ENCODE measurements at places on chromosomes 13 and 19. TPM values are rescaled to one million over a fixed set of nuclear protein-coding genes. Genes with fewer than 3 reads are reported as not detected.
A peak's percentile ranks its signal among the peaks of the same experiment; 100 is the strongest.

ZNF77 gene
- 2.4 TPM for total RNA-seq

DNA sequence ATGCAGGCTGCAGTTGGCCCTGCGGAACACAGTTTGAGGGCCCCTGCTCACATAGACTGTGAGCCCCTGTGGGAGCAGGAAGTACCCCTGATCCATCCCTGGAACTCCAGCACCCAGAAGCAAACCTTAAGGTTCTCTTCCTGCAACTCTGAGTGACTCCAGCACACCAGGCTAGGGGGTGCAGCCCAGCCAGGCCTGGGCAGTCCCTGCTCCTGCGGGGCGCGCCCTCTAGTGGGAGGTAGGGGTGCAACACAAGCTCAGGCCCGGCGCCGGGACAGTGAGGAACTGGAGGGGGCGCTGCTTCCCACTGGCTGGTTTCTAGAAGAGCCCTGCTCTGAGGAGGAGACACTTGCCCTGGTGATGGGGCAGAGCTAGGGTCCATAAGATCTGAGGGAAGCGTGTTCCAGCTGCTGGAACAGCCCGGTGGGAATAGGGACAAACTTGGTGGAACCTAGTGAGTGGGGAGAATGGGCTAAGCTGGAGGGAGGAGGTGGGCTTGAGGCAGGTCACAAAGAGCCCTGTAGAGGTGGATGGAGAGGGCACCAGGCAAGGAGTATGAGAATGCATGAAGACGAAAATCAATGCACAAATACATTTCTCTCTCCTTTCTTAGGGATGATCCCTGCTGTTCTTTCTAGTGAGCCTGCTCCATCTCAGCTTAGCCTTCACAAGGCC lies 5.0 kb downstream of the ZSCAN5A start:
- DNase-seq: peak; percentile 86

NCCRP1 gene
- total RNA-seq: not detected

- no peak for DNase-seq
Measured at GRCh38 chr13:65841156-65841555, 1389.0 kb downstream of the PCDH9 start.

- peak; percentile 78 for DNase-seq
Measured at GRCh38 chr13:110319774-110320509, 12.9 kb downstream of the COL4A2 start.

LILRA1 gene
- 1.7 TPM for total RNA-seq

EDDM13 gene
- not detected for total RNA-seq

- DNase-seq: no peak
Measured at GRCh38 chr19:35115177-35115951, at the start of gene FXYD3. Gene FXYD3 (plus strand): TSS chr19:35115823. CDS start chr19:35119377, 3,554 bp downstream.

DNA sequence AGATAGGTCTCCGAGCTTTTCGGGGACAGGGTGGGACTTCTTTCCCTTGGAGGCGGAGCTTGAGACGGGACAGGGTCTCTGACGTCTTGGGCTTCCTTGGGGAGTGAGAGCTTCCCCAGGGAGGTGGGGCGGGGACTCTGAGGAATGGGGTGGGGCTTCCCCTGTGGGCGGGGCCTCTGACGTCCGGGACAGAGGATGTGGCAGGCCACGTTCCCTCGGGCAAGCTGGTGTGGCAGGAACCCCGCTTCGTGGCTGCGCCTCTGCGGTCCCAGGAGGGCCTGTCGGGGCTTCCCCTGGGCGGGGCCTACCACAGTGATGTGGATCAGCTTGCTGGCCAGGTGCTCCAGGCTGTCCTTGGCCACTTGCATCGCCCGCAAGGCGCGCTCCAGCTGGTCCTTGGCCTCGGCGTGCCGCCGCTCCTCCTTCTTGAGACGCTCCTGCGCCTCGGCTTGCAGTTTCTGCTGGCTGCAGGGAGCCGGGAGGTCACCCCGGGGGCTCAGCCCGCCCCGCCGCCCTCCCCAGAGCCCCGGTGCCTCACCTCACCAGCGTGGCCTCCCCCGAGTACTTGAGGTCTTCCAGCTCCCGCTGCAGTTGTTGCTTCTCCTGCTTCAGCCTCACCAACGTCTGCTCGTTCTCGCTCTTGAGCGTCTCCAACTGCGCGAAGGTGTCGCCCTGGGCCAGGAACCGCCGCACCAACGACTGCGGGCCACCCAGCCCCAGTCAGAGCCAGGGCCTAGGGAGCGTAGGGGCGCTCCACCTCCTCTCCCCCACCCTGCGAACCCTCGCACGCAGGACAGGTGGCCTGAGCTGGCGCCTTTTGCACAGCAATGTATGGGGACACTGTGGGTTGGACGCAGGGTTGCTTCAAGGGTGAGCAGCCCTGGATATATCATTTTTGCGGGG lies 3.3 kb upstream of the RGL3 start:
- peak; percentile 95 for DNase-seq

- no peak for DNase-seq
Measured at GRCh38 chr13:27793507-27794367, 1.5 kb downstream of the GSX1 start.

DNA sequence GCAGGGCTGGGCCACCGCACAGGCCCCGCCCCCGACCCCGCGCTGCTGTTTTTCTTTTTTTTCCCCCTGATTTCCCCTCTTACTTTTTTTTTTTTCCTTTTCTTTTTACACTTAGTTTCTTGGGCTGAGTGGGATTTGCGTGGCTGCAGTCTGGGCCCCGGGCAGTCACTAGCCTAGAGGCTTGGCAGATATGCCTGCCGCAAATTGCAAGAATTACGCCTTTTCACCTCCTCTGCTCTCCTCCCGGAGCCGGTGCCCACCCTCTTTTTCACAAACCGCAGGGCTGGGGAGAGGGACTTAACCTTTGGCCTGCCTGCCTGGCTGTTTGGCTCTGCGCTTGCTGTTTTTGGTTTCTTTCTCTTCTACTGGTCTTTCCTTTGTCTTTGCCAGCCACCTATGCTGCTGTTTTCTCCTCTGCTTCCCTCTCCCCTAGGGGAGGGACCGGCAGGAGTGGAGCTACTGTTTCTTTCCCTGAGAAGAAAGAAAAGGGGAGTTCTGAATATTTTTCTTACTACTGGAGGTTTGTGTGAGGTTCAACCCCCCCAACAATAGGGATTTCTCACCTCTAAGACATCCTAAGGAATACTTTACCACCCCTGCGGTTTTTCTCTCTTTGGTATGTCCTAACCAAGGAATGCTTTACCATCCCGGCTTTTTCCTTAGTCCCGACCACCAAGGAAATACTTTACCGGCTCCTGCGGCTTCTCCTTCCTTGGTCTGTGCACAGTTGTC lies 11.0 kb downstream of the ZNF552 start:
- no peak for DNase-seq

DNA sequence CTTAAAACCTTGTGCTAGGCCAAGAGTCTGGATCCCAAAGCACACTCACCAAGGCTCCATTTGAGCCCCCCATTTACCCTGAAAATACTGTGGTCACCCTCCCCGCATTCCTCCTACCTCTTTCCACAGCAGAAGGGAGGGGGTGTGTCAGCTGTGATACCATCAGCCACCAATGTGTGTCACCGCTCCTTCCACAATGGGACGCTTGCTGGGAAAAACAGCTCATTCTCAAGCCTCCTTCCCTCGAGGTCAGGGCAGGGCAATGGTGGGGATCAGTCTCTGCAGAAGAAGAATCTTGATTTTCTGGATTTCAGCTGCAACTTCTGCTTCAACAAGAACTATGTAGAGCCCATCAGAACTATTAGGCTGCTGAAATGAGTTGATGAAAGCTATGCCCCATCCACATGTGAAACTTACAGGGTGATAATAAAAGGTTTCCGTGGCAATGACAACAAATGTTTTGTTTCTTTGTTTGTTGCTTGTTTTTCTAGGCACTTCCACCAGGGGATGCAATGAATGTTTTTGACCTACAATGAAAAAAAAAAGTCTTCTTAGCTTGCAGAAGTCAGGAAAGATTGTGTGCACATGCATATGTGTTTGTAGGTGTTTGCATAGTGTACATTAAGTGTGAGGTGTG lies 26.4 kb upstream of the ZNF507 start:
- DNase-seq: no peak

DNA sequence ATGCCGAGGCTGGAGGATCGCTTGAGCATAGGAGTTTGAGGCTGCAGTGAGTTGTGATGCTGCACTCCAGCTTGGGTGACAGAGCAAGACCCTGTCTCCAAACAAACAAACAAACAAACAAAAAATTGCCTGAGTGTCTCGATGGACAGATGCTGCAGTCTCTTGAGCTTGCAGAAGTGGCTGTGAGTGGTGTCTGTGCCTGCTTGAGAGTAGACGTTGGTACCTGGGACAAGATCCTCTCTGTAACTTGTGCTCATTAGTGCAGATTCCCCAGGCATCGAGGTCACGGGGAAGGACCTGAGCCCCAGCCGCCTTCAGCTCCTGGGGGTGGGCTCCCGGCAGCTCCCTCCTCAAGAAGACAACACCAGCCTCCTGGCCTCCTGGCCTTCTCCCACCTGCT lies 8.6 kb upstream of the C5AR2 start:
- DNase-seq: no peak

GRCh38 chr13:29589234-29589633 lies 6.3 kb downstream of the SLC7A1 start:
- no peak for DNase-seq

ZNF714 gene
- 3.5 TPM for total RNA-seq

- DNase-seq: no peak
Measured at GRCh38 chr13:48571126-48571913, 38.4 kb upstream of the RCBTB2 start.

GRCh38 chr13:51731759-51732158 lies 72.2 kb downstream of the DHRS12 start:
- DNase-seq: no peak

DNA sequence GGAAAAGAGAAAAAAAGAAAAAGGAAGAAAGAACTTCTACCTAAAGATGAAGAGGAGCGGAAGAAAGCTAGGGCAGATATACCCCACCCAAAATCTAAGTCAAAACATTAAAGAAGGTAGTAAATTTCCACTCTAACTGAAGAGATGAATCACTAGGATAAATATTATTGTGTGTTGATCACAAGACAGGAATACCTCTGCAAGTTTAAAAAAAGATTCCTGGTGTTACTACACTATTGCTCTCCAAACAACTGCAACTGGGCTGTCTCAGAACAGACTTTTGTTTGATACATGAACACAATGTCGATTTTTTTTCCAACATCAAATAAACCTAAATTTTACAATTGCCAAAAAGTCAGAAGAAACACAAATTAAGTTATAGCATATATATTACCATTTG lies 6.8 kb downstream of the HSPH1 start:
- DNase-seq: no peak

TTYH1 gene
- 0.60 TPM for total RNA-seq

MEDAG gene
- total RNA-seq: 151 TPM

DNA sequence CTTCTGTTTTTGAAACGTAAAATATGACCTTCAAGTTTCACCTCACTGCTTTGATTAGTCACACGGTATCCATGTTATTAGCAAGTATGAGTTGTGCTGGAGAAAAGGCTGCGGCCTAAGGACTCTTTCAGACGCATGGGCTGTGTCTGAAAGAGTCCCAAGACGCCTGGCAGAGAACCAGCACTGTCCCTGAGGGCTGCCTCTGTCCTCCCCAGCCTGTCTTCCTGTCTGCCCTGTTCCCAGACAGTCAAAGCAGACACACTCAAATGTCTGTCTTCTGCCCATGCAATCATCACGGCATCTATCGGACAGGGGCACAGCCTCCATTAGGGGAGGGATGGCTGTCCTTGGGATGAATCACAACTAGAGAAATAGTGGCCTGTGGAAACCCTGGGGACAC lies 65.5 kb downstream of the DPY19L3 start:
- DNase-seq: no peak

DNA sequence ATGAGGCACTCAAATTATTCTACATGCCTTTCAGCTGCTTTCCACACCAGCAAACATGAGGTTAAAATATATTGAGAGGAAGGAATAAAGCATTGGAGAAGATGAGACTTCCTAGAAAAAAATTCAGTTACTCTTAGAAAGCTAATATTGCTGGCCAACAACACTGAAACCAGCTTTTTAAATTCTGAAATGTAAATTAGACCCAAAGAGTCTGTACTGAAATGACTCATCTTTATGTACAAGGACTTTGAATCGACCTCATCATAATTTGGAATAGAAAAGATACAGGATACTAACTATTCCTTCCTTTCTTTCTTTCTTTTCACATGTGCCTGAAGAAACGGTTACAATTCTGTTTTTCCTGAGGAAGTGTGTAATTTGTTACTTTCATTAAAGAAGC lies 6.5 kb upstream of the HSPH1 start:
- no peak for DNase-seq

DNA sequence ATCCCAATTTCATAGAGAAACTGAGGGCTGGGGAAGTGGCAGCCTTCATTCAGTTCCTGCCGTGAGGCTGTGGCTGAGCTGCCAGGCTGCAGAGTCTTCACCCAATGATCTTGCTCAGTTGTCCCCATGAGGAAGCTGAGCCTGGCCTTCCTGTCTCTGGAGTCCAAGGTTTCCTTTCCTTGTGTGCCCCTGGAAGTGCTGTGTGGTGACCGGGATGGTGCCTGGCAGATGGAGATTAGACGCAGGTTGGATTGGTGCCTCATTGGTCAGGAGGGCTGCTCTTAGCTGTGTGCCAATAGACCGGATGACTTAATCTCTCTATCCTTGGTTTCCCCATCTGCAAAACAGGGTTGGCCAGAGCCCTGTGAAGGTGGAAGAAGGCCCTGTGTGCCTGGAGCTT lies 24.6 kb downstream of the DNM2 start:
- DNase-seq: no peak

- no peak for DNase-seq
Measured at GRCh38 chr19:3503036-3503572, 2.6 kb upstream of the DOHH start.

SGCG gene
- 3.9 TPM for total RNA-seq

NPHS1 gene
- total RNA-seq: not detected

- DNase-seq: no peak
Measured at GRCh38 chr13:42591602-42592001, 17.6 kb downstream of the TNFSF11 start.

NKG7 gene
- 3.0 TPM for total RNA-seq

DNA sequence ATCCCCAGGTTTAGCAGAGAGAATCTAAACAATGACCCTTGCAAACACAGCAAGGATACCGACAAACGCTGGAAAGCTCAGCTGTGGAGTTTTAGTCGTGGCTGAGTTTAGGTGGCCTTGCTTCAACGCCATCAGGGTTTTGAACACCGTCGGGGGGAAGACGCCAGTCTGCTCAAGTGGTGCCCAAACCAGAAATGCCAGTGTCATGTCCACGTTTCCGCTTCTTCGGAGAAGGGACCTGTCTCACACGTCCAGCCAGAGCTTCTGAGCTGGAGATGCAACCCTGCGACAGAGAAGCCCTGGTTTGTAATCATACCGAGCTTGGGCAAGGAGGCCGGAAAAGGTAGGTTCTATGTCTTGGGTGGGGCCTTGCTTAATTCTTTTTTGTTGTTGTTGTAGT lies 42.6 kb upstream of the ATP11A start:
- peak; percentile 49 for DNase-seq

DNA sequence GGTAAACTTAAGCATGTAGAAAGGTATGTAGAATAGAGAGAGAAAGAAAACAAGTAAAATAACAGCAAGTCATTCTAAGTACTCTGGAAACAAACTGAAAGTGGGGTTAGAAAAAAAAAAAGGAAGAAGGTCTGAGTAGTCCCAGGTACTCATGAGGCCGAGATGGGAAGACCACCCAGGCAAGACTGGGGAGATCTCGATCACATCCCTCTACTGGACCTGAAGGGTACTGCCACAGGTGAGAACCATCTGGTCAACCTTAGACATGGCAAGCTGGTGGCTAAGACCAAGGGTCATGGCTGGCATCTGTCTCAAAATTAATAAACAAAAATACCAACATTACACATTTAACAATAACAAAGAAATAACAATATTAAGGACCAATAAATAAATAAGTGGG lies 36.3 kb upstream of the ZNF724 start:
- no peak for DNase-seq

DPP9 gene
- 50.3 TPM for total RNA-seq

- peak; percentile 22 for DNase-seq
Measured at GRCh38 chr19:33467851-33468250, 53.7 kb downstream of the PEPD start.

Data from posterior vena cava (tissue), 2 donors.